ENCODE measurements at places on chromosomes 13 and 19.
A peak's percentile ranks its signal among the peaks of the same experiment; 100 is the strongest.

DNA sequence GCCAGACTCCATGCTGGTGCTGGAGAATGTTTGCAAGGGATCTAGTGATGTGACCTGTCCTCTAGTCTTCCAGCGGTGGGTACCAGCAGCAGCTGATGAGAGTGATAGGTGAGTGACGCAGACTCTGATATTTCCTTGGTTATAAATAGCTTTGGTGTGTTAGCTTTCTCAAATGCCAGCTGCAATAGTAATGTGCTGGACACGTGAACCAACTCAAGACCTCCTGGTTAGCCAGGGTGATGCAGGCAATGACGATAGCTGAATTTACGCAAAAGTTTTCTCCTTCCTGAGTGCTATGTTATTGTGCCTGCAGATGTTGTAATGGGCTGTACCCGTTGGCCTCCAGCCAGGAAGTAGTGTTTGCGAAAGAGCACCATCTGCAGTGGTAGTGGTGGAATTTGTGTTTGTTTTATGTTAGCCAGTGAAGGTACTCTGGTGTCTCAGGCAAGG, 129.5 kb downstream of the CYSLTR2 start:
- DNase-seq = no peak

DNA sequence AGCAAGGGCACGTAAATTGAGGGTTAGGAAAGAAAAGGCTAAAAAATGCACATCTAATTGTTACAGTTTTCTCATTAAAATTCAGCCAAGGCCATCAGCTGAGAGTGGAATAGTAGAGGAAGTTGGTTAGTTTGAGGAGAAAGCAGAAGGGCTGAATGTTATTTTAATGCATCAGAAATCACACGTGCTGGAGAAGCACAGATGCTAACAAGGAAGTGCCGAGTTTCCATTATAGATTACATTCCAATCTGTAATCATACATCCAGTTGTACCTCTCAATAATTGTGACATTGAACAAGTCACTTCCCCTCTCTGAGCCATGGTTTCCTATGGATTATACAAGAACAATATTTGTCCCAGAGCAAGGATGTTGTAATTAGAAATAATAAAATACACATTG, 25.1 kb downstream of the FPR3 start:
- no peak for DNase-seq

DNA sequence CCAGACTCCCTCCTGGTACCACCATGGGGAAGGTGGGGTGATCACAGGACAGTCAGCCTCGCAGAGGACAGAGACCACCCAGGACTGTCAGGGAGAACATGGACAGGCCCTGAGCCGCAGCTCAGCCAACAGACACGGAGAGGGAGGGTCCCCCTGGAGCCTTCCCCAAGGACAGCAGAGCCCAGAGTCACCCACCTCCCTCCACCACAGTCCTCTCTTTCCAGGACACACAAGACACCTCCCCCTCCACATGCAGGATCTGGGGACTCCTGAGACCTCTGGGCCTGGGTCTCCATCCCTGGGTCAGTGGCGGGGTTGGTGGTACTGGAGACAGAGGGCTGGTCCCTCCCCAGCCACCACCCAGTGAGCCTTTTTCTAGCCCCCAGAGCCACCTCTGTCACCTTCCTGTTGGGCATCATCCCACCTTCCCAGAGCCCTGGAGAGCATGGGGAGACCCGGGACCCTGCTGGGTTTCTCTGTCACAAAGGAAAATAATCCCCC, 505 bp upstream of the CEACAM5 start:
- DNase-seq = no peak

GRCh38 chr13:102392481-102393209, 9.2 kb downstream of the FGF14 start:
- DNase-seq = no peak

GRCh38 chr13:71303144-71303543, 563.9 kb downstream of the DACH1 start:
- DNase-seq = peak; percentile 2

DNA sequence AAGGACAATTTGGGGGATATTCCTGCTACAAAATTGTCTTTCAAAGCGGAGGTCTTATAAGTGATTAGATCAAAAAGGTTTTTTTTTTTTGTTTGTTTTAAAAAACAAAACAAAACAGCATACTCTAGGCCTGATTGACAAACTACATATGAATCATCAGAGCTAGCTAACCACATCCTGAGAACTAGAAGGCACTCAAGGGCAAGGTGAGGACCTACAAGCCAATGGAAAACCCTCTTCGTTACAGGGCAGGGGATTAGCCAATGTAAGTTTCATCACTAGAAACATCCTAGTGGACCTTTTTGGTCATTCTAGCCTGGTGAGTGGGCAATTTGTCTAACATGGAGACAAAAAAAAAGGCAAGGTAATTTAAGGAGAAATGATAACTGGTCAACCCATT, 428.6 kb downstream of the RFC3 start:
- DNase-seq = no peak
